Cerebellum (tissue), 4 donors: ENCODE measurements at places on chromosomes 7 and 10. TPM values are rescaled to one million over a fixed set of nuclear protein-coding genes. Genes with fewer than 3 reads are reported as not detected.

The ABCB4 gene
- total RNA-seq, result 3.8 TPM

The AOAH gene
- total RNA-seq, result 3.4 TPM

The RASA4B gene
- 23.3 TPM for total RNA-seq

The GARIN1A gene
- 1.9 TPM for total RNA-seq

The CLEC2L gene
- 3.8 TPM for total RNA-seq

DNA sequence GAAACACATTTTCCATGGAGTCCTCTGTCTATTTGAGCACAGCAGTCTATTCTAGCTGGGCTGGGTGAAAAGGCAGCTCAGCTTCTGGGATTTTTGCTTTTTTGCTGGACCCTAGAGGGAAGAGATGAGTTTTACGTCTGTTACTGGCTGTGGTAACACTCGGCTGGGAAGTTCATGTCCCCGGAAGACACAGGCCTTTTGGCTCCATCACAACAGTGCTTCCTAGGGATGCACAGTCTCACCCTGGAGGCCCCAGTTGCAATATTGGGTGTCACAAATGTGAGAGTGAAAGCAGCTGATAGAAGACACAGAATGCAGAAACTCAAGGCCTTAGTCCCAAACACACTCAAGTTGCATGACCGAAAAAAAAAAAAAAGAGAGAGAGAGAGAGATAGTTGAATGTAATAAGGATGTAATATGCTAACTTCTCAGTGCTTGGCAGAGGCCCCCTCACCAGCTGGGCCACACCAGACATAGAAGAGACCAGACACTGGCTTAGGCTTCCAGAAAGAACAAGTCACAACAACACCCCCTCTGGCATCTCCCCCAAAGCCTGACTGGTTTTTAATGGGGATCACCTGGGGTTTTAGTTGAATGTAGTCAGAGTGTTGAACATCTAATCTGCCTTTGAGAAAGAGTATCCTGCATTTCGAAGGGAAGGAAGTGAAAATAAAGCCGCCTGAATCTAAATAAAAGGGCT is 545.4 kb upstream of the FZD8 start:
- no peak for DNase-seq

DNA sequence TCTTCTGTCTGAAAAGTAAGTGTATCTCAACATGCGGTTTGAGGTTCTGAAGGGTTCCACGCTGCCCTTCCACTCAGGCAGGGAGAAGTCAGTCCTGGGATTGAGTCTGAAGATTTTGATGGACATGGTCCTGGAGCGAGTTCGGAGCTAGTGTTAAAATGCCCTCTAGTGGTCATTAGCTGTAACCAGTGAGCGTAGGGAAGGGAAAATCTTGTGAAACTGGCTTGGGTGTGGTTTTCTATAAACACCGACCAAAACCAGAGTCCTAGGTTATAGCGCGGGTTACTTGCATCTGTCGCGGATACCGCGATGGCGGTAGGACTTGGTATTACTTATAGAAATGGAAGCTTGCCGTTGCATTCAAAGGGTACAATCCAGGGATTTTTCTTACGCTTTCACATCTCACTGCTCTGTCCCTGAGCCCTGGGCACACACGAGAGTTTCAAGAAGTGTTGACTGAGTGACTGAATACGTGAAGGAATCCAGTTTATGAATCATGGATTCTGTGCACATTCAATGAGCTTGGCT is 348.2 kb upstream of the C7orf33 start:
- peak; percentile 62 for DNase-seq

GRCh38 chr7:130598056-130598455 is 70.5 kb downstream of the COPG2 start:
- DNase-seq, result no peak

DNA sequence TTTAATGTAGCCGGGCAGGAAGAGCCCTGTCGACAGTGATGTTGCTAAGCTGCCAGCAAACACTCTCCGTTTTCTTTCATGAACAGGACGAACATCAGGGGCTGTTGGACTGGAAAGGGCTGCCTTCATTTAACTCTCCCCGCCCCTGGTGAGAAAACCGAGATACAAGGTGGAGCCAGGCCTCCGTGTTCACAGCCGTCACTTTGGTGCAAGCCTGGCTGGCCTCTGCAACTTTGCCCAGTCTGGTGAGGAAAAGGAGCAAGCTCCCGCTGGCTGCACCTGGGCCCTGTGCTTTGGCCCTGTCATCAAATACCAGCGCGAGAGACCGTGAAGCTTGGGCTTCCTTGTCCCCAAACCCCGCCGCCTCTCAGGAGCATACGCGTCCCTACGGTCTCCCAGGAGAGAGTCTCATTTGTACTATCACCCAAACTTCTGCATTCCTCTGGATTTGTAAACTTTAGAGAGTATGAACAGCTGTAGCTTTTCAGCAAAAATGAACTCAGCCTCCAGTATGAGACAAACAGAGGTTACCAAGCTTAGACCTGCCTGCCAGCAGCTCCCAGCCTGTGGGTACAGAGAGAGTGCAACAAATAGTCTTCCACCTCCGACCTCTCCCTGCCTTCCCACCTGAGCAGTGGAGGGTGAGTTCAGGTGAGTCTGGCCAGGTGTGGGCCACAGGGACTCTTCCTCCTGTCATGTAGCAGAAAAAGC is 445.3 kb upstream of the MGMT start:
- DNase-seq, result no peak

- DNase-seq, result no peak
Measured at GRCh38 chr7:80330434-80330833, 181.4 kb downstream of the GNAT3 start.

GRCh38 chr10:62075912-62076311 is 174.4 kb downstream of the ARID5B start:
- no peak for DNase-seq

DNA sequence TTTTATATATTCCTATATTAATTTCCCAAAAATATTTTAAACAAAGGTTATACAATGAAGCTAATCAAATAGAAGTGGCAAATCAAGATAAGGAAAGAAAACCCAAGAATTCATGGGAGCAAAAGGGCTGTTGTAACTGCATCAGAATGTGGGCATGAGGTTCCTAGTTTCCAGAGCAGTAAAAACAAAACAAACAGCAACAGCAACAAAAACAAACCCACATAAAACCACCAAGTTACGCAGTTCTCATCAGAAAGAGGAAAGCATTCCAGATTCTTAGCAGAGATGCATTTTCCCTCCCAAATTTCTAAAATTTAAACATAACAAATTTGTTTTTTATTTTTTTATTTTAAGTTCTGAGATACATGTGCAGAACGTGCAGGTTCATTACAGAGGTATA is 34.8 kb upstream of the MSMB start:
- no peak for DNase-seq
